Kidney tubule cell (primary cell): ENCODE measurements at places on chromosomes 5 and 9.
A peak's percentile ranks its signal among the peaks of the same experiment; 100 is the strongest.

DNA sequence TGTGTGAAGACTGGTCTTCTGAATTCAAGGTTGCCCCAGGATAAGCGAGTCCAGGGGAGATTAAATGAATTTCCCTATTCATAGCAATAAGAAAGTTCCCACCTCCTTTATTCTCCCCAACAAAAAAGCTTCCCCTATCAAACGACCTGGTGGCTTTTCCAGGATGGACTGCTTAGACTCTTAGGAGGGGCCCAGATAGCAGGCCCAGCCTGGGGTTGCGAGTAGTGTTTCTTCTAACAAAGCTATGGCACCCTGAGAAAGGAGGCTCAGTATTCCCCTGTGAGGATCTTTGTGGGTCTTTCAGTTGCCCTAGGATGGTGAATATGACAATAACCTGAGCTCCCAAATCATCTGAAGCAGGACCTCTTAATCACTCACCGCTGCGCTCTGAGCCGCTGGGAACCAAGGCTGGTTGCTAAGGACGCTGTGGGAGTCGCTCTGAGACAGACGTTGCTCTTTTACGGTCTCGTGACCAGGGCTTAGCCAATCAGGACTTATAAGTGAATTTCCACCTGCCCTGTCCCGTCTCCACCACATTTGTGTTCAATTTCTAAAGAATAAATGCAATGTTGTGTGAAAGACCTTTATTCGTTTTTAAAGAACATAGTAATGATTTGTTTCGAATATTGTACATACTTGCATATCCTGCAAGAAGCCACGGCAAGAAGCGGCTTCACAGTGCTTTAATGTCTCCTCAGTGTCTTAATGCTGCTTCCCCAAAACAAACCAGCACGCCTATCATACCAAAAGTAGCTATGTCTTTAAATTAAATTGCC, at the start of gene TMEM232:
Gene TMEM232, minus strand, starts transcription at position 423 of the 776 bp plus-strand sequence. CDS start 59,319 bp downstream, outside the sequence.
- DNase-seq = peak; percentile 89

DNA sequence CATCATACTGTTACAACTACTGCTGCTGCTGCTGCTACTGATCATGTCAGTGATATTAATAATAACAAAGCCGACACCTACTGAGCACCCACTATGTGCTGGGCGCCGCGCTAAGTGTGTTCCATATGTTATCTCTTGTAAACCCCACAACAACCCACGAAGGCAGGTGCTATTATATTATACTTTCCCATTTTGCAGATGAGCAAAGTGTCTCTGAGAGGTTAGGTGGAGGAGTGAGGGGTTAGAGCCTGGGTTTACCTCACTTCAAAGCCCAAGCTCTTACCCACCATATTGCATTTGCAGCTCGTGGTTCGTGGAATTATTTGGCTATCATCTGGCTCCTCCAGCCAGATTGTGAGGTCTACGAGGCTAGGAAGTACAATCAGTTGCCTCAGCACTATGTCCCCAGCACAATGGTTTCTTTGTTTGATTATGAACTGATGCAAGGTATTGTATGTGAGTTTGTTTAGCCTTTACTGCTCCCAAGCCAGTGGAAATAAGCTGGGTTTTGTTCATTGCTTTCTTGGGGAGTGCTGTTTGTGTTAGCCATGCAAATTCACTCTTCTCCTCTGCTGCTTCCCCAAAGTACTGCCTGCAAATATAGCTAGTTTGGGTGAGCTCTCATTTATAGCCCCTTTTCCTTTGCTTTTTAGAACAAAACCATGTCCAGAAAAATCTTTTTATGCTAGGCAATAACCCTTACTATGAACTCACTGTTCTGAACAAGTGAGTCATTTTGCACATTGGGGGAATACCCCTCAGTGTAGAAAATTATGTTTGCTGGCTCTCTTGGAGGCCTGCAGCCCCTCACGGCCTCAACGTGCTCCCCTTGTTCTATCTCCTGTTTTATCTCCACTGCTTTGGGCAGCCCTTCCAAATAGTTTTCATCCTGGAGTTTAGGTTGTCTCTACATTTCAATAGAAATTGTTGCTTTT, 47.9 kb downstream of the ALG2 start:
- no peak for DNase-seq

- DNase-seq = no peak
Observed at GRCh38 chr9:15282567-15283285, 24.3 kb downstream of the TTC39B start.

- no peak for DNase-seq
Observed at GRCh38 chr5:179158556-179158955, 98.4 kb downstream of the ZNF354C start.

- peak; percentile 30 for DNase-seq
Observed at GRCh38 chr5:74342948-74343682, 297.4 kb downstream of the ENC1 start.

DNA sequence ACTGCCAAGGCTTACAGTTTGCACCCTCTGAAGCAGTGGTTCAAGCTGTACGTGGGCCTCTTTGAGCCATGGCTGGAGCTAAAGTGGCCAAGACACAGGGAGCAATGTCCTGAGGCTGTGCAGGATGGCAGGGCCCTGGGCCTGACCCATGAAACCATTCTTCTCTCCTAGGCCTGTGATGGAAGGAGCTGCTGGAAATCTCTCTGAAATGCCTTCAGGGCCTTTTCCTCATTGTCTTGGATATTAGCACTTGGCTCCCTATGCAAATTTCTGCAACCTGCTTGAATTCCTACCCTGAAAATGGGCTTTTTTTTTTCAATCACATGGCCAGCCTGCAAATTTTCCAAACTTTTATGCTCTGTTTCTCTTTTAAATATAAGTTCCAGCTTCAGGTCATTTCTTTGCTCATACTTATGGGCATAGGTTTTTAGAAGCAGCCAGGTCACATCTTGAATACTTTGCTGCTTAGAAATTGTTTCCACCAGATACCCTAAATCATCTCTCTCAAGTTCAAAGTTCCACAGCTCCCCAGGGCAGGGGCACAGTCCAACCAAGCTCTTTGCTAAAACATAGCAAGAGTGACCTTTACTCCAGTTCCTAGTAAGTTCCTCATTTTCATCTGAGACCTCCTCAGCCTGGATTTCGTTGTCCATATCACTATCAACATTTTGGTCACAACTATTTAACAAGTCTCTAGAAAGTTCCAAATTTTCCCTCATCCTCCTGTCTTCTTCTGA, 138.3 kb downstream of the OSTF1 start:
- no peak for DNase-seq

DNA sequence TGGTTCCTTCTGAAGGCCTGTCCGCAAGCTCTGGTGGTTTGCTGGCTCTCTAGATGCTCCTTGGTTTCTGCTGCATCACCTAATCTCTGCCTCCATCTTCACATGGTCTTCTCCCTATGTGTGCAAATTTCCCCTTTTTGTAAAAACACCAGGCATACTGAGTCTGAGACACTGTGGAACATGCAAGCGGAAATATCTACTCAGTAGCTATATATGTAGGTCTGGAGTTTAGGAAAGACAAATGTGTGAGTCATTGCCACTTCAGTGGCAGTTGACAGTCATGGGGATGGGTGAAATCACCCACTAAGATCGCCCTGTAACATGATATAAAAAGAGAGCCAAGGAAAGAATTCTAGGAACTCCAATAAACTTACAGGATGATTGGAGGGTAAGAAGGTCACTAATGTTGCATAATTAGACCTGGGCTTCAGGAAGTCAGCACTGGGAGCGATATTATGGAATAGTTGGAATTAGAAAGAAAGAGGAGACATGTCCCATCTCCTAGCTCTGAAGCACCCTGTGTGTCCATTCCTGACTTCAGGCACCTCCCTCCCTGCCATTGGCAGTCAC, 22.7 kb upstream of the UBLCP1 start:
- peak; percentile 59 for DNase-seq

DNA sequence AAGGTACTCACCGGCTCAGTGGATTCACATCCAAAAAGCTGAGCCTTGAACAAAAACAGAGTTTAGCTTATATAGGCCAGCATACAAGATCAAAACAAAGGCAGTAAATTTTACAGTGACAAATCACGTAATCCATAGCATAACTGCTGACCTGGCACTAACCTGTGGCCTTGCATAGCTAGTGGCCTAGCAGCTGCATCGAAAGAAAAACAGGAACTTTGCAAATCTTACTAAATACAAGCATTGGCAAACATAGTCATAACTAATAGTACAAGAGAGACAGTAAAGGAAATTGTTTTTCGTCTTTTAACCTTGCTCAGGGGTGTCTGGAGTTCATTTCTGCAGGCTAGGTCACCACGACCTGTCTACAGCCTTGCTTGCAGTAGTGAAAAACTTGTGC, 4.8 kb downstream of the HSDL2 start:
- no peak for DNase-seq

DNA sequence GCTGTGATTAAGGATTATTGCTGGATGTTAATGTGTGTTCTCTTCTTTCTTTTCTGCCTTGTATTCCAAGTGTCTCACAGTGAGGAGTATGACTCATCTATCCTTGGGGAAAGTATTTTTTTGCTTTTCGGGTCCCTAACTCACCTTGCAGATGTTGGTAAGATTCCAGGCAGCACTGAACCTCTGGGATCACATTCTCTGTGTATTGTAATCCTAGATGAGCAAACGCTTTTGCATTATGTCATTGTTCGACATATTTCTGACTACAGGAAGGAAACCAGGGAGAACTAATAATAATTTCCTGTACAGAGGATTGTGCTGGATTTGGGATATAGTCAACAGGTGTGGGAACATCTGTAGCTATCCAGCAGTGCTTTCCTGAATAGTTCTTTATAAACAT, 246.1 kb upstream of the TUT7 start:
- DNase-seq = peak; percentile 44

DNA sequence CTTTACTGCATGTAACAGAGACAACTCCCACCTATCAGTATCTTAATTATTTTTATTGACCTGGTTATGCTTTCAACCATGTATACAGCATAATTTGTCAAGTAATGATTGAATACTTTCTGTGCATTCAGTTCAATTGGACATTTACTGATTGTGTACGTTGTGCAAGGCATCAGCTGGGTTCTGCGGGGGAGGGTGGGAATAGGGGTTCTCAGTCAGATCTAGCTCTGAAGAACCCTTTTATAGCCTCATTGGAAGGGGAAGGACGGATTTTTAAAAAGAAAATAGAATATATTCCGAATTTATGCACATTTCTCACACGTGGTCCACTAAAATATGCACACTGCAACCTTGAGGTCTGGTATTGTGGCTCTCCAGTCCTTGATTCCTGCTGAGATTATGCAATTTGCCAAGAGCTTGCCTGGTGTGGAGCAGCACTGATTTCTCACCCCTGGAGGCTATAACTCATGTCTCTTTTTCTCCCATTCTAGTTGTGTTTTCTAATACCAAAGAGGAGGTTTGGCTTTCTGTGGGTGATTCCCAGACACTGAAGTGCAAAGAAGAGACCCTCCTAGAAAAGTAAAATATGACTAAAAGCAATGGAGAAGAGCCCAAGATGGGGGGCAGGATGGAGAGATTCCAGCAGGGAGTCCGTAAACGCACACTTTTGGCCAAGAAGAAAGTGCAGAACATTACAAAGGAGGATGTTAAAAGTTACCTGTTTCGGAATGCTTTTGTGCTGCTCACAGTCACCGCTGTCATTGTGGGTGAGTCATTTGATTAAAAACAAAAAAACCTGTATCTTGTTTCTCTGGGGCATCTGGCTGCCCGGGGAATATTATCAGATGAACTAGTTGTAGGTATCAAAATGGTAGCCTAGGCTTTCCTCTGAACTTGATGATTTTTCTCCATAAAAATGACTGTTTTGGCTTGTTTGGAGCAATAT, 1.7 kb downstream of the SLC1A3 start:
- no peak for DNase-seq

- peak; percentile 49 for DNase-seq
Observed at GRCh38 chr9:2015581-2016407, 647 bp downstream of the SMARCA2 start.

DNA sequence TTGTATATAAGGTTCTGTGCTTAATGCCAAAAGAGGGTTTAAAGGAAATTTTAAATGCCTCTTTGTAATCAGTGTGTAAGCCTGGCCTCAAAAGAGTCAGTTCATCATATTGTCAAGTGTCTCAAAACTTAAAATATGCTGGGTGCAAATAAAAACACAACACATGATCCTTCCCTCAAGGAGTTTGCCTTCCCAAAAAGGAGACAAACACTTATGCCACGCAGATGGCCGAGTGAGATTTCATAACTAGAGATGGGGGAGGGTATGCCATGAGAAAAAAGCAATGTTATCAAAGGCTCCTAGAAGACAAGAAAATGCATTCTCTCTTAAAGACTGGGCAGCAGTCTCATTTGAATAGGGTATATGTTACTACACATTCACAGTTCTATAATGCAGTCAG, 55.2 kb downstream of the FBXO38 start:
- DNase-seq = no peak

DNA sequence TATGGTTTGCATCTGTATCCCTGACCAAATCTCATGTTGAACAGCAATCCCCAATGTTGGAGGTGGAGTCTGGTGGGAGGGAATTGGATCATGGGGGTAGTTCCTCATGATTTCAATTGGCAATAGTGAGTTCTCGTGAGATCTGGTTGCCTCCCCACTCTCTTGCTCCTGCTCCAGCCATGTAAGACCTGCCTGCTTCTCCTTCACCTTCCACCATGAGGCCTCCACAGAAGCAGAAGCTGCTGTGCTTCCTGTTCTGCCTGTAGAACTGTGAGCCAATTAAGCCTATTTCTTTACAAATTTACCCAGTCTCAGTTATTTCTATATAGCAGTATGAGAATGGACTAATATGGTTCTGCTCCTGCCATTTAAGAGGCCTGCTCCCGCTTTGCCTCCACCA, 32.9 kb downstream of the SCAI start:
- no peak for DNase-seq

GRCh38 chr5:32843531-32843895, 132.4 kb downstream of the NPR3 start:
- no peak for DNase-seq

- DNase-seq = no peak
Observed at GRCh38 chr9:68523367-68523936, 17.2 kb downstream of the TMEM252 start.

- DNase-seq = no peak
Observed at GRCh38 chr5:154209591-154210081, 19.1 kb downstream of the GALNT10 start.

- DNase-seq = no peak
Observed at GRCh38 chr9:108078375-108078774, 588.8 kb upstream of the KLF4 start.

DNA sequence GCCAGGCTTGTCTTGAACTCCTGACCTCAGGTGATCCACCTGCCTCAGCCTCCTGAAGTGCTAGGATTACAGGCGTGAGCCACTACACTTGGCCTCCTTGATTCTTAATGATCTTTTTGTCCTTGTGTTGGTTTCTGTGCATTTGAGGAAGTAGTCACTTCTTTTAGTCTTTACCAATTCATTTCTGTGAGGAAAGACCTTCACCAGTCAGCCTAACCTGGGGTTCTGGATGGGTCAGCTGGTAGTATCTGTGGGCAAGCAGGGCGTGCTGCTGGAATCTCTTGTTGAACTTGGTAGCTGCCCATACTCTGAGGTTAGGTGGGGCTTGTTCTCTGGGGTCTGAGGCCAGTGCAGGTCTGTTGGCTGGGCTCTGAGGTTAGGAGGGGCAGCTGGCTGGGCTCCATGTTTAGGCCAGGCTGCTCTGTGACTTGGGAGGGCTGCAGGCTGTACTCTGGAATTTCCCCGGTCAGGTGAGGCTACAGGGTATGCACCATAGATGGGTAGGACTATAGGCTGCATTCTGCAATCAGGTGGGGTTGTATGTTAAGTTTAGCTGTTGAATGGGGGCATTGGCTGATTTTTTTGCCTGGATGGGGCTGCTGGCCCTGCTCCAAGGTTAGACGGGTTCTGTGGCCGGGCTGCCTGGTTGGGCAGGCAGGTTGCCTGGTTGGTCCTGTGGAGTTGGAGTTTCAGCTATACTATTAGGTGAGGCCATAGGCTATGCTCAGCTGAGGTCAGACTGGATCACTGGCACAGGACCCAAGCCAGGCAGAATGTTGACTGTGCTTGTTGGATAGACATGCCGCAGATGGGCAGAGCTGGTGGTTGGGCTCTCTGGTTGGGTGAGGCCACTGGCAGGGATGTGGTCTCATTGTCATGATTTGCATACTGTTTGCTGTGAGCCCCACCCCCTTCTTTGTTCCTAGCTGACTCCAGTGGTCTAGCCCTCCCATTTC, 19.2 kb downstream of the UBAP1 start:
- DNase-seq = peak; percentile 43
